ENCODE measurements at places on chromosomes 1 and 21. TPM values are rescaled to one million over a fixed set of nuclear protein-coding genes. Genes with fewer than 3 reads are reported as not detected.
A peak's percentile ranks its signal among the peaks of the same experiment; 100 is the strongest.

- H3K4me1 ChIP-seq: peaks cover 3% of the 10 kb centered on the region
- no peak for DNase-seq
- H3K36me3 ChIP-seq: no peaks in the 10 kb centered on the region
- H3K27ac ChIP-seq: no peak overlapping the region
Observed at GRCh38 chr1:223135176-223135942, 7.7 kb downstream of the TLR5 start.

DNA sequence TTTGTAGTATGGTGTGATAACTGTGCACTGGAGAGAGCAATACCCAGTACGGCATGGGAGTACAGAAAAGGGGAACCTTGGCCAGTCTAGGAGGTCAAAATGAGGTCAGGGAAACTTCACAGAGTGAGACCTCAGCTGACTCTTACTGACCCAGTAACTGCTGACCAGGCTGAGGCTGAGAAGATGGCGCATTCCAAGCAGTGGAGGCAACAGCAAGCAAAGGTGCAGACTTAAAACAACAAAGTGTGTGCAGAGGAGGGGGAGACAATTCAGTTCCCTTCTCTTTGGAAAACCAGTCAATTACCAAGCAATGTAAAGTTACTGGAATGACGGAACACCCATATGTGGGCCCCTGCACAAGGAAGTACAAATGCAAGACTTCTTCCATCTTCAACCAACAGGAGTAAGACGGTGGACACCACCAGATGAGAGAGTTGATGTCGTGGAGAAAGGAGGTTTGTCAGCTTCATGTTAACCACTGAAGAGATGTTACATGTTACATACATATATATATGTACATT lies 54.6 kb upstream of the PRDX6 start:
- H3K4me1 ChIP-seq: peaks cover 13% of the 10 kb centered on the region
- no peak overlapping the region for H3K27ac ChIP-seq
- peaks cover 1% of the 10 kb centered on the region for H3K36me3 ChIP-seq
- DNase-seq: no peak
- no peaks in the 10 kb centered on the region for H3K27me3 ChIP-seq

DNA sequence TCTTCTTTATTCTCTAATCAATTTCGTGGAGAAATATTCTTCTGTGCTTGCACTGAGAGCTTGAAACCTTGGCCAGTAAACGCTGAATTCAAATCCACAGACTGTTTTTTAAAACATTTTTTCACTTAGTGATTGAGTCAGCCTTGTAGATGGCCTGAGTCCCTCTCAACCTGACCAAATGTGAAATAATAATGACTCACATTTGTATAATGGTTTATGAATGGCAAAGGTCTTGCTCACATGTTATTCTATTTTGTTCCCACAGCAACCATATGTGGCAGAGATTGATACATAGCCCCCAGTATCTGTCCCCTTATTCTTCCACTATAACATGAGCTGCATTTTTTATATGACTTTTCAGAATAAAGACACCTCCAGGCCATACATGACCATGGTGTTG lies 47.8 kb upstream of the CCDC190 start:
- no peaks in the 10 kb centered on the region for H3K4me1 ChIP-seq
- DNase-seq: no peak
- H3K27ac ChIP-seq: no peak overlapping the region
- H3K27me3 ChIP-seq: peaks cover 5% of the 10 kb centered on the region

- no peak overlapping the region for H3K4me3 ChIP-seq
- no peak overlapping the region for H3K27ac ChIP-seq
- peaks cover 1% of the 10 kb centered on the region for H3K4me1 ChIP-seq
- H3K27me3 ChIP-seq: no peaks in the 10 kb centered on the region
- no peak for DNase-seq
Observed at GRCh38 chr1:3924186-3924824, 24.2 kb upstream of the C1orf174 start.

DNA sequence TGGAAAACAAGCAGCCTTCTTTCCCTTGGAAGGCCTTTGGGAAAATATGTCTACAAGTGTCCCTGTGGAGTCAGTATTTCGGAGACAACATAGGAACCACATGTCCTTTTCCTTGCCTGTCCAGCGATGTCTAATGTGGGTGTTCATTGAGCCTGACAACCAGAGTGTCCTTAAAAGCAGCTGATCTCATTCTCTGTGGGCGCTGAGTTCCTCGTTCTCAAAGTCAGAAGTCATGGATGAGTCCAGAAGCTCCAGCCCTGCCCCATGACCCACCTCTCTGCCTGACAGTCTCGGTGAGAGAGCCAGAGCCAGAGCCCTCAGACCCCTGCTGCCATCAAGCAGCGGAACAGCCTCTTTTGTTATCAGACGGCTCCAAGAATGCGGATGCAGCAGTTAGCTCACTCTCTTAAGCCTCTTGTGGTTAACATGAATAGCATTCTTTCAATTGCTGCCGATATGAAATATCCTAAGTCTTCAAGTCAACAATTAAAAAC lies 329.2 kb downstream of the TGFB2 start:
- no peaks in the 10 kb centered on the region for H3K4me1 ChIP-seq
- no peaks in the 10 kb centered on the region for H3K27me3 ChIP-seq
- no peak overlapping the region for H3K27ac ChIP-seq
- no peak for DNase-seq
- H3K4me3 ChIP-seq: no peak overlapping the region

DNA sequence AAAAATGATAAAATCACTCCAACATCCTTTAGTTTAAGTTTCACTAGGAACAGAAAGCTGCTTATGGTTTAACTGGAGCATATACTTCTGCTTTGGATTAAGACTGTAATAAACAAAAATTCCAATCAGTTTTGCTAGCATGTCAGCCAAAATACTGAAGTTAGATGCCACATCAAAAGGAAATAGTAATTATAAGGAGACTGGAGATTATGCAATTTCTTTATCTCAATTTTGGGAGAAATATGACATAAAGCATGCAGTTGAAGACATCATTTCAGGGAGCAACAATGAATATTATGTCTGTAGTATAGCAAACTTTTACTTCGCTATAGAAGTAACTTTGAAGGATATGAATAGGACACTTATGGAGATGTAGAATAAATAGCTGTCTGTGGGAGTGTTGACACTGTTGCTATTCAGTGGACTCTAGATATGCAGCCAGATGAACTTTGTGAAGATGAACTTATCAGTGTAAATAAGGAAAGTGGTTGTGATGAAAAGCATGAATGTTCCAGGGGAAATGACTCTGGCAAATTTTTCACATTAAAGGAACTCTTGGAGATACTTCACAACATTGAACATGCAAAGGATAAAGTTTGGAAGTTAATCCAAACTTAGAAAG lies 107.8 kb downstream of the RABGAP1L start:
- no peak overlapping the region for H3K4me3 ChIP-seq
- no peaks in the 10 kb centered on the region for H3K4me1 ChIP-seq
- H3K27me3 ChIP-seq: no peaks in the 10 kb centered on the region
- H3K27ac ChIP-seq: no peak overlapping the region

- DNase-seq: no peak
- H3K36me3 ChIP-seq: no peaks in the 10 kb centered on the region
Observed at GRCh38 chr1:44512313-44512885, 107.3 kb downstream of the RNF220 start.

DNA sequence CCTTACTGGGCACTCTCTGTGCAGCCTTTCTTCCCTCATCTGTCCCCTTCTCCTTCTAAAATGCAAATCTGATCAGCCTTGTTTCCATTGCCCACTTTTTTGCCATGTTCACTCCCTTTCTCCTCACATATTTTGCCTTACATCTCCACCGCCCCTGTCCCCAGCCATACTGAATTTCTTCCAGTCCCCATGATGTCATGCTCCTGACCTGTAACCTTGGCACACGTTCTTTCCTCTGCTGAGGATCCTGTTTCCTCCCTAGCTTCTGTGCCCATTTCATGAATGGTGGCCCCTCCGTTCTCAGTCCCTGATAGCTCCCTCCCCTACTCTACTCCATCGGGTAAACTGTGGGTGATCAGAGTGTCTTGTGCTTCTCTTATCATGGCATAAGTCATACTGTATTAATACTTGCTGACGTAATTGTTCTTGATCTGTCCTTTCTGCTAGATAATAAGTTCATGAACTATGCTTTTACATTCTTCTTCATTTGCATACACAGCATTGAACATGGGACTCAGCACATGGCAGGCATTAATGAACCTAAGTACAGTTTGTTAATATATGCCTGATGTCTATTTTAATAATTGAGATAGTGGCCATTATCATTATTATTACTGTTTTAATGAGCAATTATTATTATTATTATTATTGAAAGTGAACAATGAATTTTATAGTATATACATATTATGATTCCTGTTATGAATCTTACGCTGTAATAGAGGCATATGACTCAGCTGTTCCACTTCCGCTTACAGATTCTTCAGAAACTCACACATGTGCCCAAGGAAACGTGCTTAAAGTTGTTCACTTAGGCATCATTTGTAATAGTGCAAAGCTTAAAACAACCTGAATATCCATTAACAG lies 28.5 kb downstream of the MAP3K21 start:
- H3K4me1 ChIP-seq: peaks cover 3% of the 10 kb centered on the region
- H3K36me3 ChIP-seq: no peaks in the 10 kb centered on the region
- DNase-seq: no peak
- H3K27ac ChIP-seq: no peak overlapping the region
- no peak overlapping the region for H3K4me3 ChIP-seq

- H3K27ac ChIP-seq: no peak overlapping the region
- no peaks in the 10 kb centered on the region for H3K36me3 ChIP-seq
- H3K27me3 ChIP-seq: peaks cover 16% of the 10 kb centered on the region
- no peak overlapping the region for H3K4me3 ChIP-seq
- DNase-seq: peak; percentile 41
Observed at GRCh38 chr1:207997486-207998268, 86.8 kb upstream of the CD34 start.

- H3K36me3 ChIP-seq: no peaks in the 10 kb centered on the region
- no peak overlapping the region for H3K27ac ChIP-seq
- no peaks in the 10 kb centered on the region for H3K27me3 ChIP-seq
- H3K4me1 ChIP-seq: no peaks in the 10 kb centered on the region
Observed at GRCh38 chr1:90513956-90514355, 203.1 kb downstream of the BARHL2 start.

GRCh38 chr1:177495878-177496277 lies 325.1 kb downstream of the BRINP2 start:
- H3K27ac ChIP-seq: no peak overlapping the region
- H3K36me3 ChIP-seq: no peaks in the 10 kb centered on the region
- no peaks in the 10 kb centered on the region for H3K4me1 ChIP-seq
- no peak overlapping the region for H3K4me3 ChIP-seq

- H3K4me3 ChIP-seq: no peak overlapping the region
- no peak for DNase-seq
- H3K27ac ChIP-seq: no peak overlapping the region
- no peaks in the 10 kb centered on the region for H3K4me1 ChIP-seq
- no peaks in the 10 kb centered on the region for H3K27me3 ChIP-seq
- peaks cover 27% of the 10 kb centered on the region for H3K36me3 ChIP-seq
Observed at GRCh38 chr1:243335292-243335691, 79.5 kb downstream of the SDCCAG8 start.

GRCh38 chr1:18803151-18803791 lies 56.2 kb downstream of the TAS1R2 start:
- H3K4me1 ChIP-seq: no peaks in the 10 kb centered on the region
- no peak overlapping the region for H3K4me3 ChIP-seq
- H3K27me3 ChIP-seq: peaks cover 6% of the 10 kb centered on the region

DNA sequence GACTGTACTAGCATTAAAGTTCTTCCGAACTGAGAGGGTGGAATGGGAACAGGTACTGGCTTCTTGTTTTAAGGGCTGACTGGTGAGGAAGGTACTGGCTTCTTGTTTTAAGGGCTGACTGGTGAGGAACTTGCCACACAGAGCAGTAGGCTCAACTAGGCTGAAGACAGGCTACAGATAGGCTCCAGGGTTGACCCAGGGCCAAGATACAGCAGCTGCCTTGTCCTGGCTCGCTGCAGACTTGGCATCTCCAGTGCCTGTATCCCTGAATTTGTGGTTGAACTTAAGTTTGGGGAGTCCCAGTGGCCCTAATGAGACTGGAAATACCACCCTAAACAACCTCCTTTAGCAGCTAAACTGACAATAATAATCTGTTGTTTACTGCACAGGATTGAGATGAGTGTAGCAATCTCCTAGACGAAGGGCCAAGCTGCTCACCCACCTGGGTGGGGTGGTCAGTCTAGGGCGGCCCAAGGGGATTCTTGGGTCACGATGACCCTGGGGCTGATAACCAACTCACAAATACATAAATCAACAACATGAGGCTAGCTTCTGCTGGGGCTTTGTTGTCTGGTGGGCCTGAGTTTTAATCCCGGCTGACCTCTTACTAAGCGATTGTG lies 227.1 kb downstream of the DISC1 start:
- no peak overlapping the region for H3K4me3 ChIP-seq
- no peak overlapping the region for H3K27ac ChIP-seq
- H3K27me3 ChIP-seq: no peaks in the 10 kb centered on the region
- H3K4me1 ChIP-seq: peaks cover 1% of the 10 kb centered on the region
- no peaks in the 10 kb centered on the region for H3K36me3 ChIP-seq

DNA sequence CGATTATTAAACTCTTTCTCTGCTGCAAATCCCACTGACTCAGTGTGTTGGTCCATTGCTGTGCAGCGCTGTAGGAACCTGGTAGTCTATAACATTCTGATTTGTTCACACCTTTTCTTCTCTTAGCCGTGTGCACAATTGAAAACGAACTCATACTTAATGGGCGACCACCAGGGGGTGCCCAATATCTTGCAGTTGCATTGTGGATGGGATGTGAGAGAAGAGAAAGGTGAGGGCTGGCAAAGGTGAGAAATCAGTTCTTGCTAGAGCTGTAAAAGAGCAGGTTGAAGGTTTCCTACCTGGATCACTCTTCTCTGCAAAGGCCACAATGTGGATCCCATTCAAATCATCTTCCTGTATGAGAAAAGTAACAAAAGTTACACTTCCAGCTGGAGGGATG lies 51.0 kb downstream of the CASQ2 start:
- H3K27me3 ChIP-seq: peaks cover 16% of the 10 kb centered on the region
- H3K36me3 ChIP-seq: no peaks in the 10 kb centered on the region
- H3K4me1 ChIP-seq: no peaks in the 10 kb centered on the region
- H3K27ac ChIP-seq: no peak overlapping the region
- peak; percentile 34 for DNase-seq

Gene C4BPB
- 2.7 TPM for total RNA-seq

Gene RPL11
- 1,405 TPM for total RNA-seq

Gene MAN1C1
- 20.9 TPM for total RNA-seq

Gene ASCL5
- total RNA-seq: not detected

Gene HOOK1
- total RNA-seq: 11.1 TPM

Gene ARTN
- total RNA-seq: 0.39 TPM

Gene ZNF691
- total RNA-seq: 14.1 TPM

Gene NPL
- total RNA-seq: 5.6 TPM

All from activated naive CD8-positive, alpha-beta T cell treated with anti-CD3 and anti-CD28 coated beads, Interleukin-2, amount 10 ng/mL, durations not matched to agents 7 days and 5 days (primary cell).